Body of pancreas (tissue), 4 donors: ENCODE measurements at places on chromosomes 5 and 9. TPM values are rescaled to one million over a fixed set of nuclear protein-coding genes. Genes with fewer than 3 reads are reported as not detected.

Gene VCAN
- 19.4 TPM for total RNA-seq

Gene DOLK
- 8.0 TPM for total RNA-seq

Gene BASP1
- total RNA-seq, result 4.0 TPM

DNA sequence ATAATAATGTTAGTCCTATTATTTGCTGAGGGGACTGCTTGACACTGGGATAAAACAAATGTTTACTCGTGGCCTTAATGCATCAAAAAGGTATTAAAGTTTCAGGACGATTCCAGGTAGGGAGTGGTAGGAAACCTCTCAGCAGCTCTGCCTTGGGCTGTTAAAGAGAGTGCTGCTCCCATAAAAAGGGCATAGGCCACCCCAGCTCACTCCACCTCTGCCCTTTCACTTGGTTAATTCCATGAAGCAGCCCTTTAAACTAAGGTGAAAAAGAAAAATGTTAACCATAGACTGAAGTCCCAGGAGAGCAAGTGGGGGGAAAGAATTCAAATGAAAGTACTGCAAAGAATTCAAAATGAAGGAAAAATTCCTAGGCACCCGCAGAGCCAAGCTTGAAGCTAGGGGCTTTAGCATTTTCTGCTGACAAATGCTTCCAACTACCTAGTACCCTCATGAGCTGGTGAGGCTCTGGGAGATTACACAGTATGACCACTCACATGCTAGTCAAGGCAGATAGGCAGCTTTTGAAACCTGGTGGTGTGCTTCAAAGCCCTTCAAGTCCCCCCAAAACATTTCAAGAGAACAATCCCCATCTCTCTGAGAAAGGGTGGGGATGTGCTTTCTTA lies 8.5 kb downstream of the KLF9 start:
- H3K27ac ChIP-seq, result peak overlapping the region; percentile 68
- H3K4me3 ChIP-seq, result no peak overlapping the region
- H3K36me3 ChIP-seq, result no peaks in the 10 kb centered on the region
- H3K27me3 ChIP-seq, result no peaks in the 10 kb centered on the region

- no peaks in the 10 kb centered on the region for H3K27me3 ChIP-seq
- H3K27ac ChIP-seq, result no peak overlapping the region
- H3K36me3 ChIP-seq, result no peaks in the 10 kb centered on the region
- H3K4me3 ChIP-seq, result no peak overlapping the region
- no peak for DNase-seq
- peaks cover 25% of the 10 kb centered on the region for H3K4me1 ChIP-seq
Measured at GRCh38 chr9:35254984-35255857, 93.4 kb downstream of the UNC13B start.

GRCh38 chr9:127144670-127145445 lies 22.4 kb upstream of the ANGPTL2 start:
- H3K36me3 ChIP-seq, result no peaks in the 10 kb centered on the region
- no peaks in the 10 kb centered on the region for H3K4me1 ChIP-seq
- no peak overlapping the region for H3K27ac ChIP-seq
- no peak for DNase-seq

DNA sequence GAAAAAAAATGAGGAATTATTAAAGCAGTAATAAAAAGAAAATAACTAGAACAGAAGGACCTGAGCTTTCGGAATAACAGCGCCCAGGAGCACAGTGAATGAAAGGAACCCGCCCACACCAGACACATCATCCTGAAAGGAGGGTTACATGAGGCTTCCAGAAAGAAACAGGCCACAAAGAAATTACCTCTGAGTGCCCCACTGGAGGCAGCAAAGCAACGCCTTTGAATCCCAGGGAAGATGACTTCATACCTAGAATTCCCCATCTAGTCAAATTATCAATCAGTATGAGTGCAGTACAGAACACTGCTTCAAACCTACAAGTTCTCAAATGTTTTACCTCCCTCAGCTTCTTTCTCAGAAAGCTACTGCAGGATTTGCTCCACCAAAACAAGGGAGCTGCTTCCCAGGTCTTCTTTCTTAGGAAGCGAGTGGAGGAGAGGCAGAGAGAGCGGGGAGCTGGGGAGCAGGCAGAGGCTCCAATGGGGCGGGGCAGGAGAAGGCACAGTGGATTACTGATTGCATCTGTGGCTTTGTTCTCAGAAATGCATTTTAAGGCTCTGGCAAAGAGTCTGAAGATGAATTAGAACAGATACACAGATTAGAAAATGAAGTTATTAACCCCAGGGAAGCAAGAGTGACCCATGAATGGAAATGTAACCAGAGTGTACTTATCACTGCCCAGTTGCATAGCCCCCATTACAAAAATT lies 87.1 kb downstream of the SEMA4D start:
- no peaks in the 10 kb centered on the region for H3K4me1 ChIP-seq
- no peaks in the 10 kb centered on the region for H3K27me3 ChIP-seq
- H3K36me3 ChIP-seq, result no peaks in the 10 kb centered on the region
- H3K27ac ChIP-seq, result no peak overlapping the region
